Right forelimb (tissue), 1 donor: ENCODE measurements at places on chromosomes 3 and 15.

DNA sequence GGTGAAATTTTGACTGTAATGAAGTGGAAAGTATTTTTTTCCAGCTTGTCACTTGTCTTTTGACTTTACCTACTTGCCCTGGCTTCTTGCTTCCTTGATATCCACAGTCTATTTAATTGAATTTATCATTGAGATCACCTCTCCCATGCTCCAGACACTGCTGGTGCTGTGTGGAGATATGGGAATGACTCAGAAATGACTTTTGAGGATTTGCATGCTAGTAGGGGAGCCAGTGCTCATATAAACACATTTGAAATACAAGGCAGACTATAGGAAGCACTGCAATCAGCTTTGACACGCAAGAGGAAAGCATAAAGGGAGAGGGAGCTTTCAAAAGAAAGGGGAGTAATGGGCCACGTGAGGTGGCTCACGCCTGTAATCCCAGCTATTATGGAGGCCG, 7.3 kb upstream of the TRPM1 start:
- no peak for DNase-seq

- no peak for DNase-seq
These were observed 256.6 kb upstream of the ROPN1 start for GRCh38 chr3:124248471-124249028.

GRCh38 chr3:151171145-151171757, 31.8 kb downstream of the GPR171 start:
- DNase-seq, result no peak

- no peak for DNase-seq
These were observed 34.8 kb upstream of the DCP1A start for GRCh38 chr3:53382106-53382505.

DNA sequence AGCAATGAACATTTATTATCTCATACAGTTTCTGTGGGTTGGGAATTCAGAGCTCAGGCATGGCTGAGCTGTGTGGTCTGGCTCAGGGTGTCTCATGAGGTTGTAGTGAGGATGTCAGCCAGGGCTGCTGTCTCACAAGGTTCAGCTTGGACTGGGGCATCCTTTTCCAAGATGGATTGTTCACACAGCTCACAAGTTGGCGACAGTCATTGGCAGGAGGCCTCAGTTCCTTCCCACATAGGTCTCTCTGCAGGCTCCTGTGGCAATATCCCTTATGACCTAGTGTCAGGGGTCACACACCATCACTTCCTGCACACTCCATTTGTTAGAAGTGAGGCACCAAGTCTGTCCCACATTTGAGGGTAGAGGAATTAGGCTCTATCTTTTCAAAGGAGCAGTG, 56.0 kb downstream of the RPLP1 start:
- DNase-seq, result no peak

DNA sequence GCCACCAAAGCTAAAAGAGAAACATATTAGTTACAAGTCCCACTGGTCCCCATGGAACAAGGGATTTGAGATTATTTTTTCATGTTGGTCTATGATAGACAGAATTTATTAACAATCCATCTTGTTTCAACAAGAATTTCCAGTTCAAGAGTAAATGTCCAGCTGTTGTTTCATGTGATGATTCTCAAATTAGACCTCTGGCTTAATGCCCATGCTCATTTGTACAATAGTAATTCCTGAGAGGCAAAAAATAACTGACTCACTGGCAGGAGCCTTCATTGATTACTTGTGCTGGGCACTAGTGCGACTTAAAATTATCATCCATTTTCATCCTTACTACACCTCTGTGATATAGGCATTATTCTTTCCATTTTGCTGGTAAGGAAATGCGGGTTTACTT, 171.3 kb downstream of the ITPR1 start:
- DNase-seq, result no peak

DNA sequence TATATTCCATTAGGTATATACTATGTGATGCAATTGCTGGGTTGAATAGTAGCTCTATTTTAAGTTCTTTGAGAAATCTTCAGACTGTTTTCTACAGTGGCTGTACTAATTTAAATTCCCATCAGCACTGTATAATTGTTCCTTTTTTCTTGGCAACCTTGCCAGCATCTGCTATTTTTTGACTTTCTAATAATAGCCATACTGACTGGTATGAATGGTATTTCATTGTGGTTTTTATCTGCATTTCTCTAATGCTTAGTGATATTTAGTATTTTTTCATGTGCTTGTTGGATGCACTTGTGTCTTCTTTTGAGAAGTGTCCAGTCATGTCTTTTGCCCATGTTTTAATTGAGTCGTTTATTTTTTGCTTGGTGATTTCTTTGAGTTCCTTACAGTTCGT, 145.1 kb upstream of the PLSCR5 start:
- no peak for DNase-seq
